ENCODE measurements at places on chromosomes 7 and 10. TPM values are rescaled to one million over a fixed set of nuclear protein-coding genes. Genes with fewer than 3 reads are reported as not detected.
A peak's percentile ranks its signal among the peaks of the same experiment; 100 is the strongest.

DNA sequence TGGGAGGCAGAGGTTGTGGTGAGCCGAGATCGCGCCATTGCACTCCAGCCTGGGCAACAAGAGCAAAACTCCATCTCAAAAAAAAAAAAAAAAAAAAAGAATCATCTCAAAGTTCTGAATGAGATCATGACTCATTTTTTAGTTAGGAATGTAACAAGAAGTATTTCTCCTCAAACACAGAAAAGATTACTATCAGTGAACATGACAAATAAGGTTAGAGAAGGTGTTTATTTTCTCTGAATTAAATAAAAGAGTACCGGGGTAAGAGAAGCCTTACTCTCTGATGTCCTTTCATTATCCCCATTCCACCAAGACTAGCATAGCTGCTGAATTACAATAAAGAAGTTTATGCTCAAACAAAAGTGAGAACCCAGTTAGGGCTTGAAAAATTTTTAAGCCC, 50.1 kb downstream of the IPMK start:
- no peak for DNase-seq

DNA sequence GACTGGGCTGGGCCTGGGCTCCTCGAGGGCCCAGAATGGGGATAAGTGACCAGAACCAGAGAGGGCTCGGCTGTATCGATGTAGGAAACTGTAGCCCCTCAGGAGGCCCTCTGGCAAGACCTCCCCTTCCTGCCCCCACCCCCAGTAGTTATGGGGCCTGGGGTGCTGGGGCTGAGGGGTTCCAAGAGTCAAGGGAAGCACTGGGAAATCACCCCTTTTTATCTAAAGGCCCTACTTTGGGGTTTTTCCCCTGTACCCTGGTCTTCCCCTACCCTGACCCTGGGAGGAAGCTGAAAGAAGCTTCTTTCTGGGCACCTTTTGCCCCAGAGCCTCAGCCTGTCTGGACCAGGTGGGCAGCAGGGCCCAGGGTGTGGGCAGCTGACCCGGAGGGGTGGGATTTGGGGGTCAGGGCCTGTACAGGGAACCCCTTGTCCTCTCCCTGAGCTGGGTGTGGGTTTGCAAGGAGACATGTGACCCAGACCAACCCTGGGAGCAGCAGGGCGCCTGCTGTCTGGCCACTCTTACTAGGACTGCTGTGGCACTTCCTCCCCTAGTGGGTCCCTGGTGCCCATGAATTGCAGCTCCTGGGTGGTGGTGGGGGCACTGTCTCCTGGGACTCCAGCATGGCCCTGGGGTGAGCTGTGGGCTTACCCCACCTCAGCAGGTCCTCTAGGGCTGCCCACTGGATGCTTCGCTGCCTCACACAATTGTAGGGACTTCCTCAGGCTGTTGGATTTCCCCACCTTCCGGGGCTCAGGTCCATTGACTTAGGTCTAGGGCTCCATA, 1.5 kb downstream of the IRF5 start:
- DNase-seq = no peak

DNA sequence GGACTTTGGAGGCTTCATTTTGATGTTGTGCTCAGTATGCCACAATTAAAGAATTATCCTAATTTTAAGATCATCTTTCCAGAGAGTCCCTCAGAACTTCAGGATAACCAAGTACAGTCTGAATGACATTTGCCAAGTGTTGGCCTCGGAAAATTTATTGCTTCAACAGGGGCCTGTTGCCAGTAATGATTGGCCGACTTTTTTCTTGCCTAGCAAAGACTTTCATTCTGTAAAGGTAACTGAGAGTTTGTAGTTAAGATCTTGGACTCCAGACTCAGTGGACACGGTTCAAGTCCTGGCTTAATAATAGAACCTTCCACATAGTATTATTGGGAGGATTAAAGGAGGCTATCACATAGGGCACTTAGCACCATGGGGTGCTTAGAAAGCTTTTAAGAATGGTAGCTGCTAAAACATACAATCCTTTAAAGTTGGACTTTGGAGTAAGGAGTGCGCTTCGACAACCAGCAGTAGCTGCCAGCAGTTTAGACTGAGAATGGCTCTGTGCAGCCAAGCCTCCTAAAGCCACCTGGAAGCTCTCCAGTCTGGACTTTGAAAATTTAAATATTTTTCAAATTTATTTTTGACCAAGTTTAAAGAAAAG, 90.0 kb downstream of the PLCE1 start:
- DNase-seq = no peak

Gene UCMA
- 0.95 TPM for polyA plus RNA-seq

- DNase-seq = no peak
Observed at GRCh38 chr10:5538446-5538845, 13.7 kb downstream of the CALML3 start.

- DNase-seq = no peak
Observed at GRCh38 chr10:3886641-3887251, 101.7 kb upstream of the KLF6 start.

GRCh38 chr10:34024693-34025425, 690.4 kb upstream of the NRP1 start:
- no peak for DNase-seq

Gene HOXA4
- polyA plus RNA-seq = 26.4 TPM

DNA sequence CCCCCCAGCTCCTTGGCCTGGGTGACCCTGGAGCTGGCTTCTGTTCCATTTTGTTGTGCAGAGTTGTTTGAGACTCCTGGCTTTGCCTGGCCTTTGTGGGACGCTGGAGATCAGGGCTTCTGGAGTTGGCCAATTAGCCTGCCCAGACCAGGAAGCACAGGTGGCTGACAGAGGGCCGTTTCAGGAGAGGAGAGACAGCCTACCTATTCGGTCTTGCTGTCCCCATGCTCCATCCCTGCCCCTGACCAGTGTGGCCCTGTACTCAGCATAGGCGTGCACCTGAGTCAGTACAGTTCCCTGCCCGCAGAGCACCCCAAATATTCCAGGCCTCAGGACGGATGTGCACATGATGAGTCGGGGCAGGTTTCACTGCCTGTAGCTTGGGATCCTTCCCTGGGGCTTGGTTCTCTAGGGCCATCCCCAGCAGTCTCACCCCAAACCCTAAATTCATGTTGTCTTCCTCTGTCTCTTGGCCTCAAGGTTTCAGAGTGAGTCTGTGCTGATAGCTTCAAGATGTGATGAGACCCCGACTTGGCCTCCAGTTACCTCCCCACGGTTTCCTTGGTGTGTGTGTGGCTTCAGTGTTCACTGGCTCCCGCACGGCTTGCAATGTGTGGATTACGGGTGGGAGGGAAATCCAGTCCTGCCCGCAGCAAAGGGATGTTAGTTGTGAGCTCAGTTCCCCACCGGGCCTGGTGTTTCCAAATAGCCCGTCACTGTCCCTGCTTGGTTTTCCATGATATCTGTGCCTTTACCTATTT, 44.7 kb downstream of the HTRA1 start:
- DNase-seq = no peak

Gene C10orf71
- polyA plus RNA-seq = 36.6 TPM

DNA sequence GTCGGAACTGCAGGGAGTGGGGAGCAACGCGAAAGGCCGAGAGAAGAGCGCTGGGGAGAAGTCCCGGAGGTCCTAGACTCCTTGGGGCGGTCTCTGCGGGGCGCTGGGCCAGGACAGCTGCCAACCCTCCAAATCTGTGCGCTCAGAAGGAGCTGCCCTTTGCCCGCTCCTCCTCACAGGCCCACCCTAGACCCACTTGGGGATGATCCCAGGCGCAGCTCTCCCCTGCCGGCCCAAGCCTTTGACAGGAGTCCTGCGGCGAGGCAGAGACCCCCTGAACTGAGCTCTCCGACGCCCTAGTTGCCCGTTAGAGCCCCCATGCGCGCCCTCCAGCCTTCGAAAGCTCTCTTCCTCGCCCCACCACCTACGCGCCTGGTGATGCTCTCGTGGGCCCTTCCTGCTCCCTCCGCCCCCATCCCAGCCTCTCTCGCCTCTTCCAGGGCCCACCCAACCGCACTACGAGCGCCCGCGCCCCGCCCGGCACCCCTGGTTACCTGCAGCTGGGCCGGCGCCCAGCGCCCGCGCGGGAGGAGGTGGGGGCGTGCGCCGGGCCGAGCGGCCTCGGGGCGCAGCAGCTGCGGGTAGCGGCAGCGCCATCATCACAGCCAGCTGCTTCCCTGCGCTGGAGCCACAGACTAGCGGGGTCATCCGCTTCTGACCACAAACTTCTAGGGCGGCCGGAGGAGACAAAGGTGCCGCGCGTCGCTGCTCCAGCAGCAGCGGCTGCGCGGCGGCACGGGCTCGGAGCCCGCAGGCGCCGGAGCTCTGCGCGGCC, 353.4 kb downstream of the DNAJB6 start:
- DNase-seq = no peak

Gene BEND7
- polyA plus RNA-seq = 7.8 TPM

Gene GPR15LG
- polyA plus RNA-seq = not detected

DNA sequence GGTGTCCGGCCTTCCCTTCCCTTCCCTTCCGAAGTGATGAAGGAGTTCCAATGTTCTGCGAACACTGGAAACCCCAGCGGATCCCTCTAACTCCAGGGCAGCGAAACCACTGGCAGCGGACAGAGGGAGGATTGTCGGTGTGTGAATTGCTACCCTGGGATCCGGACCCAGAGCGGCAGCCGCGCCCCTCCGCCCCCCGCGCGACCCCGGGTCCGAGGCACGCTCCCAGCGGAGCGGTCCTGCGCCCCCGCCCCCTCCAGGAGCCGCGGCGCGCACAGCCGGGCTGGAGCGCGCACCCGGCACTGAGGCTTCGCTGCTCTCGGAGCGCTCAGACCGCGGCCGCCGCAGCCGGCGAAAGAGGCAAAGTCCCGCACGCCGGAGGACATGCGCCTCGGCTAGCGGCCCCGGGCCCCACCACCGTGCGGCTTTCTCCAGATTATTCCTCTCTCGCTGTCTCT, at the start of gene PTPRZ1:
TSS of gene PTPRZ1 (plus strand) at position 331 of the 458 bp plus-strand sequence. CDS start 339 bp downstream, outside the sequence.
- peak; percentile 6 for DNase-seq

GRCh38 chr7:18896343-18896975, 221.0 kb downstream of the TWIST1 start:
- DNase-seq = no peak

GRCh38 chr7:23372611-23373010, 73.5 kb downstream of the MALSU1 start:
- no peak for DNase-seq

Gene PDE1C
- polyA plus RNA-seq = 3.0 TPM

GRCh38 chr7:3300221-3300650, 816 bp upstream of the SDK1 start:
- no peak for DNase-seq

DNA sequence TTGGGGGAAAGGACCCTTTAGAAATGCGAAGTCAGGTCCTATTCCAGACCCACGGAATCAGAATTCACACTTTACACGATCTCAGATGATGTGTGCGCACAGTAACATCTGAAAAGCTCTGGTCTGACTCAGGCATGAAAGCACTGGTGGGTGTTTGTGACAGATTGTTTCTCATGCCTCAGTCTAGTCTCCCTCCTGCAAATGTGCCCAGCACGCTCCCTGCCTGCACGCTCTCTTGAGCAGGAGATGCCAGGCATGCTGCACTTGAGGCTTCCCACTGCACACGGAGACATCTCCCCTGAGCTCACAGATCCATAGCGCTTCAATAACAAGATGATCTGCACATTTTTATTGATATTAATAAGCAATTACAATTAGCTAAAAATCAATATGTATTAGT, 23.6 kb upstream of the ZNF37A start:
- DNase-seq = no peak

DNA sequence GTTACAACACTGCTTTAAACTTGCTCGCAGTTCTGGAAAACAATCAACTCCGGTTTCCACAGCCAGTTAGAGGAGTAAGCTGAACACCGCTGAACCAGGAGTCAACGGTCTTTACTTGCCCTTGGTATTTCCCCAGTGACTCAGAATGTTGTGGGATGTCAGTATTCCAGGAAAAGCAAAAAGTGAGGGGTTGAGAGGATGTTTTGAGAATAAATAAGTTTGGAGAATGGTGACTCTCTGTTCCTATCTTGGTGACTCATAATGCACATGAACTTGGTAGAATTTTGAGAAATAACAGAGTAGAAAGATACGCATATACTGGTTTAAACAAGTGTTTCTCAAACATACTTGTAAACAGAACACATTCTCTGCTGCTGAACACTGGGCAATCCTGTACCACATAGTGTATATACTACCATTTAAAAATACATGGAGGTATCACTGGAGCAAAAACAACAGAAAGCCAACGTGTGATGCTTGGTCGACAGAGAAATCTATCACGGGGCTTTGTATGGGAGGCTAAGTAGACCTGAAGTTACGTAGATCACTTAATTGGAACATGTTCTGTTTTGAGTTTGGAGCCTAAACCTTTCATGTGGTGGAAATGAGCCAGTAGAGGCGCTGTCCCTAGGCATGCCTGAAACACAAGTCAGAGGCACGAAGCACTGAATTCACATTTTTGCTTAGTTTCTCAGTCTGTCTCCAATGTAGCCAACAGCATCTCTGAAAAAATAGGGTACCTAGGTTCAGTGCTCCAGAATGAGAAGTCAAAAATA, 534.3 kb downstream of the PARD3 start:
- no peak for DNase-seq

- DNase-seq = no peak
Observed at GRCh38 chr10:70967591-70968587, 79.5 kb upstream of the PCBD1 start.

DNA sequence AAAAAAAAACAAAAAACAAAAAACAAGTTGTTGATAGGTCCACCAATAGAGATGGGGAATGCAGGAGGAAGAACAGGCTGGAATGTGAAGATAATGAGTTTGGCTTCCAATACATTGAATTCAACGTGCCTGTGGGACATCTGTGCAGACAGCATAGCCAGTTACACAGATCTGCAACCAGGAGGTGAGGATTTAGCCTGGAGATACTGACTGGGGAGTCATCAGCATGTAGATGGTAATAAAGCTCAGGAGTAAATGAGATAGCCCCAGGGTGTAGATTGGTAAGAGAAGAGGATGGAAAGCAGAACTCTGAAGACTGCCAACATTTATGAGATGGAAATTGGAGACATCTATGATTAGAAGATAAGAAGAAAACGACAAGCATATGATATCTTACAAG, 4.7 kb upstream of the TRIM8 start:
- no peak for DNase-seq

- DNase-seq = no peak
Observed at GRCh38 chr7:90119178-90119971, 34.9 kb upstream of the STEAP1 start.

- no peak for DNase-seq
Observed at GRCh38 chr7:27079234-27079975, 16.4 kb downstream of the HOXA1 start.

Gene GRID1
- 3.8 TPM for polyA plus RNA-seq

Gene TLL2
- polyA plus RNA-seq = 2.1 TPM

GRCh38 chr7:2968176-2968575, 75.5 kb downstream of the CARD11 start:
- no peak for DNase-seq

DNA sequence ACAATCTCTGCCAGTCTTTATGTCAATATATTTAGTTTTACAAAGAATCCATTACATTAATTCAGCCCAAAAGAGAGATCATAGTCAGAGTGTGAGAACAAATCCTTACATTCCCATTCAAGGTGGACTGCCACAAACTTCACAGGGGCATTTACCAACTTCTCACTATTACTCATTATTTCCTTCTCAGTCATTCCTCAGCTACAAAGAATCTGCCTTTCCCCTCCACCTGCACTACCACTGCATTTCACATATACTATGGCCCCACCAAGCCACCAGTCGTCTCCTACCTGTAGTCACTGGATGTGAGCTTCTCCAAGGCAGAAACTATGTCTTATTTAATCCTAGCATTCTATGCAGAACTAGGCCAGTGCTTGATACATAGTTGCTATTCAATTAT, 94.3 kb downstream of the USP6NL start:
- DNase-seq = no peak

Gene ACSM6
- polyA plus RNA-seq = not detected

Gene LEP
- not detected for polyA plus RNA-seq

Data from forelimb muscle (tissue), 1 donor.